Colonic mucosa (tissue), 4 donors: ENCODE measurements at places on chromosomes 1 and 21. TPM values are rescaled to one million over a fixed set of nuclear protein-coding genes. Genes with fewer than 3 reads are reported as not detected.

DNA sequence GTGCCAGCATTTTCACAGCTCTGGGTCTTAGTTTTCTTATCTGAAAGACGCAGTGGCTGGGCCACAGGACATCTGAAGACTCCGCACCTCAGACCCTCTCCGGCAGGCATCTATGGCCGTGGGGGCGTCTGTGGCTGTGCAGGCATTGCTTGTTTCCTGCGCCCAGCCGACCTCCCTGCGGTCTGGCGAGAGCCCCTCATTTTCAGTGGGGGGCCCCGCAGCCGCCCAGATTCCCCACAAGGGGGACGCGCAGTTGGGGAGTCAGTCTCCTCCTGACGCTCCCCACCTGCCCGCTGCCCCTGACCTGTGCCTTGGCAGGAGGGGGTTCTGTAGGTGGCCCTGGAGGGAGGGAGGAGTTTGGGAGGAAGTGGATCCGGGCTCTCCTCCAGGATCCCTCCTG is 3.5 kb upstream of the TFF1 start:
- no peak for DNase-seq

- no peak for DNase-seq
Observed at GRCh38 chr1:93253516-93253915, 73.0 kb downstream of the CCDC18 start.

DNA sequence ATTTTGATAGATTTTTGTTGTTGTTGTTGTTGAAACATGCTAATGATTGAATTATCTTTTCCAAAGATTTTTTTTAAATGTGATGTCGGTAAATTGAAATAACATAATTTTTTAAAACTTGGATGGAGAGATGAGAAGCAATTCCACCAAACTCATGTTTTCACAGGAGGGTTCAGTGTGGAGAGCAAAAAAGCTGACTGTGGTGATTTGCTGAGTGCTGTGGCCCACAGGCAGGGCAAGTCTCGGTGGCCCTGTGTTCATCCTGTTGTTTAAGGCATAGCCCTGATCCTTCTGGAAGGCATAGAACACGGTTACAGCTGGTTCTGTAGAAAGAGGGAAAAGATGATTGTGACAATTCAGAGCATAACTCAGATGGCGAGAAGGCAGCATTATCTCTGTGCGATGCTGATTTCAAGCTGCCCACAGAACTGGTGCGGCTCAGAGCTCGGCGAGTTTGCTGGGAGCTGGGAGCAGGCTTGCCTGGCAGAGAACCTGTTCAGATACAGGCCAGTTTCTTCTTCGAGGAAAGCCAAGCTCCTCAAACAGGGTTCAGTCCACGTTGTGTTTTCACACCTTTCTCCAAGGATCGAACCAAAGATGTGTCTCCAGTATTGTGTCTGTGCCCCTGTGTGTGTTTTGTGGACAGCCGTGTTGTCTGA is 127.1 kb downstream of the HUNK start:
- no peak for DNase-seq

Gene GSTM5
- 2.0 TPM for total RNA-seq
